ENCODE measurements at places on chromosomes 2 and 18.

DNA sequence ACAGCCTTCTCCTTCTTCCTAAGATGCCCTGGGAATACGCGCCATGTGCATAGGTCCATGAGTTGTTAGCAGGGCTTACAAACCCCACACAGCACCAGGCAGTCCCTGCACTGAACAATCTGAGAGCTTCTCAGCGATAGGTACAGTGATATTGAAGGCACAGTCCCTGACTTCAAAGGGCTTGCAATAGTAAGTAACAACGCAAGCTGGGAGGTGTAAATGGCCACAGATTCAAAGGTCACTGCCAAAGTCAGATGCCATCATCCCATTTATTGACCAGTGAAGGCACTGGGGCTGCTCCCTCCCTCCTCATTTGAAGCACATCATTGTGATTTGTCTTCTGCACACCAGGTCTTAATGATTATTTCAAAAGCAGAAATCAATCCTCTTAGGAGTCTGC lies 541 bp upstream of the SCYGR3 start:
- no peak for DNase-seq

GRCh38 chr2:36060133-36060532 lies 295.4 kb upstream of the CRIM1 start:
- DNase-seq, result no peak

- no peak for DNase-seq
Measured at GRCh38 chr2:181998891-181999654, 13.4 kb downstream of the PPP1R1C start.

DNA sequence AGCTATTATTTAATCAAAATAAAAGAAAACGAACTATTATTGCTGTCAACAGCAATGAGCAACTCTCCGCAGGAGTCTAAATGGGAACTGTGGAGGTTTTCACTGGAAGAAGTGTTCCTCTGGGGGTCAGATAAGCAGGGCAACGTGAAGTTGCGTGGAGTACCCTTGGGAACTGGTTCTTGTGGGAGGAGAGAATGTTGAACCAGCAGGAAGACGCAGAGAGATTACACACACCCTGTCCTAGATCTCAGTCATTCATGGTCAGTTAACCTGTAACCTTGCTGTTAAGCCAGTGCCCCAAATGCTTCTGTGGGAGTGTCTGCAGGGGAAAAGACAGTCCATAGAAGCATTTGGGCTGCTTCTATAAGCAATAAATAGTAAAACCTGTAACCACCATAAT lies 20.4 kb upstream of the CABLES1 start:
- no peak for DNase-seq

- DNase-seq, result peak; percentile 61
Measured at GRCh38 chr18:62388855-62389760, 64.0 kb downstream of the TNFRSF11A start.

- DNase-seq, result no peak
Measured at GRCh38 chr2:64609227-64609941, 44.3 kb downstream of the SERTAD2 start.

- no peak for DNase-seq
Measured at GRCh38 chr18:50970006-50970405, 2.2 kb downstream of the ELAC1 start.
